ENCODE measurements at places on chromosomes 4 and X.

DNA sequence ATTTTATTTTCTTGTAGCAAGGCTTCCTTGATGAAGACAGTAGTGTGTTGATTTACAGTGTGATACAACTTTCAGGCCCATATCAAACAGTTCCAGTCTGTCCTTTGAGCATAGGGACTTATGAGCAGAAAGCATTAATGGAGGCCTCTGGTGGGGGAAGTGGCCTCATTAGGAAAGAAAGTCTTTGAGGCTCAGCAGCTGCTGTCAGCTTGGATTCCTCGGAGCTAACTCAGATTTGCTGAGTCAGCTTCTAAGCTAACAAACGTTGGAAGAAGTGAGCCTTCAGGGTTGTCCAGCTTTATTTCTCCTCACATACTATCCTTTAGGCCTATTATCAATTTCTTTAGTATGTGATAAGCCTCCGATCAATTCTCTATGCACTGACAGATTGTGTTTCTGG is 15.8 kb upstream of the SFRP2 start:
- DNase-seq = no peak

GRCh38 chr4:183986971-183987946 is 82.2 kb downstream of the STOX2 start:
- DNase-seq = peak; percentile 28

- no peak for DNase-seq
Observed at GRCh38 chr4:118367361-118367760, 14.6 kb upstream of the PRSS12 start.

DNA sequence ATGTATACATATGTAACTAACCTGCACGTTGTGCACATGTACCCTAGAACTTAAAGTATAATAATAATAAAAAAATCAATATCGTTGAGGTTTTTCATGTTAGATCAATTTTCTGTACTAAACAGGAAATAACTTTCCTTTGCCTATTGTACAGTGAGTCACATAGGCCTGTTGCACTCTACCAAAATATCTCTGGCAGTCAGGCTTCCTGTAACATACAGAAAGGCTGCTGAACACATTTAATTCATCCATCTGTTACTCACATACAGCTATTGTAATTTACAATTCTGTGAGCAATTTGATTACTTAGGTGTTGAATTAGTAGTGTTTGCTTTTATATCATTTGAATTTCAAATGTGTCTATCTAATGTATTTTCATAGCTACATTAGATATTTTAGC is 427.8 kb downstream of the TMA16 start:
- no peak for DNase-seq

DNA sequence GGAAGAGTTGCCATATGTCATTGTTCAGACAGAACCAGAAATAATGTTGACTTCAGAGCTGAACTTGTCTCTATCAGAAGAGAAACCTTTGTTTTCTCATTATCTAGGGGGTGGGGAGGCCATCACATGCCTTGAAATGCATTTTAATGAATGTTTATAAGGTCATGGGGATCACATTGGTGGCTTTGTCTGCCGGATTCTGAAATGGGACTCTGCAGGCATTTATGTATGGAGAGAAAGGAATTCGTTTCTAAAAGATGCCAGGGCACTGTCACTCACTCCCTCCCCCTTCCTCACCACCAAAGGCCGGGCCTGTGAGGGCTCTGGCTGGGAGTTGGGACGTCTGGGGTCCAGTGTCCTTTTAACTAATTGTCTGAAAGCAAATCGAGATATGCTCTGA is 102.2 kb downstream of the MAMLD1 start:
- DNase-seq = no peak

GRCh38 chr4:179307297-179308136 is 1865.3 kb upstream of the AGA start:
- DNase-seq = peak; percentile 2

- DNase-seq = no peak
Observed at GRCh38 chrX:103405009-103405333, 28.6 kb downstream of the BEX3 start.

GRCh38 chr4:144190009-144190408 is 49.5 kb upstream of the GYPA start:
- DNase-seq = no peak

DNA sequence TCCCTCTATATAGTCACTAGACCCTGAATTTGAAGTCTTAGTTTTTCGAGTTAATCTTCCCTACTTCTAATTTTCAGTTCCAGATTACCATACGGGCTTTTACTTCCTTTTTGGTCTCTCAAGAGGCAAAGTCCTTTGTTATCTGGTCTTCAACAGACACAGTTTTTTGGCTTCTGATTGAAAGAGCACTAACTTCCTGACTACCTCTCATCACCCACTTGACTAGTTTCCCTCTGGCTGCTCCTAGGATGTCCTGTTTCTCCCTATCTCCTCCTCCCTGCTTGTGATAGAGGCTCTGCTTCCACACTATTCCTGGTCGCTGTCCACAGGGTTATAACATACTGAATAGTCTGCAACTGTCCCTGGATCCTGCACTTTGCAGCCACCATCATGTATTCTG is 16.7 kb upstream of the WDR44 start:
- DNase-seq = no peak

- DNase-seq = no peak
Observed at GRCh38 chr4:47729131-47729680, 108.7 kb downstream of the CORIN start.

DNA sequence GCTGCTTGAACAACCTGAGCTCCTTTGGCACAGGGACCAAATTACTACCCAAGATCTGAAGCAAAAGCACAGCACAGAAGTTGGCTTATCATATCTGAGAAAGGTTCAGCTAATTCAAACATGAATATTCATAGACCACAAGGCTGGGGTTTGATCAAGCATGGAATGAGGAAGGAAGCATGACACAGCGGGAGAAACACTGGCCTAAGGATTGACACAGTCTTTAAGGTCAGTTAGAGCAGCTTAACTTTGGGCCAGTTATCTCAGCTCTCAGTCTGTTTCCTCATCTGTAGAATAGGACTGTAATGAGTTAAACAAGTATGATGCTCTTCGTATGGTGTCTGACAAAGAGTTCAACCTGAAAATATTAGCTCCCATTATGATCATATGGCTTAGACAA is 88.5 kb upstream of the CBR4 start:
- no peak for DNase-seq

DNA sequence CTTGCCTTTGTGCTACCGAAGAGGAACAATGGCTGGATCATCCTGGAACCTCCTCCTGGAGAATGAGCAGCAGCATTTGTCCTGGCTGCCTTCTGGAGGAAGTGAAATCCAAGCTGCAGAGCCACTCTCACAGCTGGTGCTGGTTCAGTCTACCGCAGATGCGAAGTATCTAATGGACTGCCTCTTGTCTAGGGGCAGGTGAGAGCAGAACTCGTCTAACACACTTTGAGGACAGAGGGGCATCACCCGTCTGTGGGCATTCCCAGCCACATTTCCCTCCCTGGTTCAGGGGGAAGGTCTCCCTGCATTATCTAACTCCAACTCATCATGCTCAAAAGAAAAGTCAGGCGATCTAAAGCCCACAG is 338.2 kb upstream of the GATB start:
- no peak for DNase-seq

Data from GM04504 (cell line).